ENCODE measurements at places on chromosomes 13 and 19. TPM values are rescaled to one million over a fixed set of nuclear protein-coding genes. Genes with fewer than 3 reads are reported as not detected.

HSPB6 gene
- 11.5 TPM for total RNA-seq

ADAMTSL5 gene
- 11.8 TPM for total RNA-seq

UBL3 gene
- total RNA-seq, result 6.7 TPM

ZNF773 gene
- total RNA-seq, result 15.4 TPM

KLK2 gene
- total RNA-seq, result not detected

CD37 gene
- total RNA-seq, result not detected

All from cardiac atrium fibroblast (primary cell).